Vagina (tissue), 2 donors: ENCODE measurements at places on chromosomes 12 and 14. TPM values are rescaled to one million over a fixed set of nuclear protein-coding genes. Genes with fewer than 3 reads are reported as not detected.

The TGFB3 gene
- total RNA-seq, result 19.2 TPM

The KRR1 gene
- 21.4 TPM for total RNA-seq

The CHGA gene
- total RNA-seq, result 5.4 TPM

The TAS2R8 gene
- total RNA-seq, result 0.98 TPM

The LRRIQ1 gene
- 0.25 TPM for total RNA-seq

The ART4 gene
- 0.98 TPM for total RNA-seq

The COCH gene
- total RNA-seq, result 35.6 TPM

The RNASE3 gene
- total RNA-seq, result not detected

The PTGER2 gene
- total RNA-seq, result 10.3 TPM

The FLRT2 gene
- 22.8 TPM for total RNA-seq

The MANSC4 gene
- total RNA-seq, result not detected

The CLEC4D gene
- total RNA-seq, result not detected

The TMEM119 gene
- 34.6 TPM for total RNA-seq

The EIF2B1 gene
- 55.2 TPM for total RNA-seq

The POTEG gene
- not detected for total RNA-seq

The CCDC196 gene
- total RNA-seq, result not detected

The CDH24 gene
- 5.4 TPM for total RNA-seq

The ENDOU gene
- 21.4 TPM for total RNA-seq

The PKP2 gene
- total RNA-seq, result 16.2 TPM

The KRT85 gene
- not detected for total RNA-seq

The GPRC5D gene
- not detected for total RNA-seq

The EFS gene
- total RNA-seq, result 32.4 TPM
